ENCODE measurements at places on chromosomes 5 and 9. TPM values are rescaled to one million over a fixed set of nuclear protein-coding genes. Genes with fewer than 3 reads are reported as not detected.

The DBH gene
- 0.13 TPM for total RNA-seq

The INVS gene
- 32.4 TPM for total RNA-seq

The GTF3C4 gene
- 14.4 TPM for total RNA-seq

- DNase-seq, result no peak
Observed at GRCh38 chr5:32147236-32147635, 26.9 kb downstream of the GOLPH3 start.

GRCh38 chr5:2263763-2264162 lies 381.0 kb upstream of the IRX4 start:
- no peak for DNase-seq

DNA sequence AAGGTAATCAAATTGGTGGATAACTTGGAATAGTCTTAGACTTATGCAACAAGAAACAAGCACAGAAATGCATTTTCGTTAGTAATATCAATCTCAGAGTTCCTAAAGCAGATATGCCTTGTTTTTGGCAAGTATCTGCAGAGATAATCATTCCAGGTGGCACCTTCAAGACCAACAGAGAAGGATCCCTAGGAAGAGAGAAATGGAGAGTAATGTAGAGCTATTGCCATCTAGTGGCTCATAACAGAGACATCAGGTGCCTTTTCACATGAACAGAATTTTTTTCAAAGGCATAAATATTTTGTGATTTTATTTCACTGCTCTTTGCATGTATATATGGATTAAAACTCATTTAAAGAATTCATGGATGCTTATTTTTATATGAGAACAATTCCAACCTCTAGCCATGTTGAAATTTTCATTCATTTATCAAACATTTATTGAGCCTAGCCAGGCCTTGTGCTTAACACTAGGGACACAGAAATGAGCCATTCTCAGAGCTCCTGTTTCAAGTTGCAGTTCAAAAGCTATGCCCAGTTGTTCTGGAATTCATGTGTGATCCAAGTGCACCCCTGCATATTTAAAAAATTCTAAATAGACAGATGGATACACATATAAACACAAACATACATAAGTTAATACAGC lies 117.5 kb upstream of the OR13F1 start:
- DNase-seq, result no peak

DNA sequence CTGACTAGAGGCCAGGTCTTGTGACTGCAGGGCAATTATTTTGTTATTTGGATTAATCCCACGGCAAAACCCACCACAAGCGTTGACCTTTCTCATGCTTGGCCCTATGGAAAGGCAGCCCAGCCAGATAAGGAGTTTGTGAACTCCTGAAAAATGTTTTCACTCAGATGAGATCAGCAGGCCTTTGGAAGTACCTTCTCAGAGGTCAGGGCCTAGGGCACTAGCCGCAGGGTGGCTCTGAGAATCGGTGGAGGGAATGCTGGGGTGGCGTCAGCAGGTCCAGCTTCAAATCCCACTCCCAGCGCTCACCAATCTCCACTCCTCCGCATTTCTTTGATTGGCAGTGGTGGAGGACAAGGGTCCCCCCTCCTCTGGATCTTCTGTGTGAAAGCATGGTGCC lies 194.4 kb downstream of the GADD45G start:
- peak; percentile 40 for DNase-seq

GRCh38 chr5:145637396-145637795 lies 197.7 kb downstream of the PRELID2 start:
- DNase-seq, result no peak

- DNase-seq, result peak; percentile 32
Observed at GRCh38 chr9:134966270-134966669, 48.6 kb upstream of the FCN1 start.
